ENCODE measurements at places on chromosomes 16 and 17. TPM values are rescaled to one million over a fixed set of nuclear protein-coding genes. Genes with fewer than 3 reads are reported as not detected.

The KRTAP9-4 gene
- total RNA-seq: not detected

The DYNLRB2 gene
- total RNA-seq: not detected

The TPSD1 gene
- total RNA-seq: not detected

DNA sequence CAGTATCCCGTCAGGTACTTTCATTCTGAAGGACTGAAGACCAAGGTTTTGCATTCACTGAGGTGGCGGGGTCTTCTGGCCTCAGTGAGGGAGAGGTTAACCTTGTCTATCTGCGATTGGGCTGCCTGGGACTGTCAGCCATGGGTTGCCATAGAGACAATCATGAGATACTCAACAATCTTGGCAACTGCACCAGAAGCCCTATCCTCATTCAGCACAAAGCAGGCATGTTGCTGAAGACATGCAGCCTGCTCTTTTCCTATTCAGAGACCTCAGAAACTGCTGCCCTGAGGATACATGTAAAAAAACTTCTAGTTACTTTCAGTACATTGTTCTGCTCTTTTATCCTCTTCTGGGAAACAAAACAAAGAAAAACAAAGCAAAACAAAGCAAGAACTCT is 146.3 kb upstream of the PIRT start:
- no peak for DNase-seq

- DNase-seq: no peak
Observed at GRCh38 chr17:19978209-19978802, 678 bp upstream of the AKAP10 start.

The HOXB5 gene
- total RNA-seq: 12.9 TPM
